ENCODE measurements at places on chromosomes 4 and X.

DNA sequence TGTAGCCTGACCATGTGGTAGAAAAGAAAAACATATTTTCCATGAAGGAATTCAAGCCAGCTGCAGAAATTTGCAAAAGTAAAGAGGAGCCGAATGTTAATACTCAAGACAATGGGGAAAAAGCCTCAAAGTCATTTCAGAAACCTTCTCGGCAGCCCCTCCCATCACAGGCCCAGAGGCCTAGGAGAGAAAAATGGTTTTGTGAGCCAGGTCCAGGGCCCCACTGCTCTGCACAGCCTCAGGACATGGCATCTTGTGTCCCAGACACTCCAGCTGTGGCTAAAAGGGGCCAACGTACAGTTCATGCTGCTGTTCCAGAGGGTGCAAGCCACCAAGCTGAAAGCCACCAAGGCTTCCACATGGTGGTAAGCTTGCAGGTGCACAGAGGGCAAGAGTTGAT is 50.9 kb upstream of the BBS12 start:
- no peak for DNase-seq

DNA sequence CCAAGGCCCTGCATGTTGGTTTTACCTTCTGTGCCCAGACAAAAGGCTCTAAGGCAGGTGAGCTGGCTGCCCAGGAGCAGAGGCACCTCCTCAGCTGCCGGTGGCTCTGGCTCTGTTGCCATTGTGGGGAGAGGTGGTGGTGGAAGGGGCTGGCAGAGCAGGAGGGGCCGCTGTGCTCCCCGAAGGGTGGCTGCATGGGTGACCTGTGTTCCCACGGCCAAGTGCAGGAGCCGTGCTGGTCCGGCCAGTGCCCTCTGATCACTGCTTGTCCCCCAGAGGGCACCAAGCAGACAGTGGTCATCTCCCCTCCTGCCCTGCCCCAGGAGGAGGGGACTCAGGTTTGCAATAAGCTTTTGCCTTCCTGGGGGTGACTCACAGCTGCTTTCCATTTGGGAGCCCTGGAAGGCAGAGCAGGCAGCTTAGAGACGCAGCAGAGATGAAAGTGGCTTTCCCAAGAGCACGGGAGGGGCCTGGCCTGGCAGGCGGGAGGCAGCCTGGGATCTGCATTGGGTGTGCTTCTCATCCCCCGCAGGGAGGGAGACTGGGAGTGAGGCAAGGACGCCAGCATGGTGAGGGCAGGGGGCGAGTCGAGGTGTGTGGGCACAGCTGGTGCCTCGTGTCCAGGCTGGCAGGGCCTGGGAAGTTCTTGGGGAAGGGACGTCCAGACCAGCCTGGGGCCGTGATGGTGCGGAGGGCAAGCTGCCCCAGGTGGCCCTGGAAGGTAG is 28.7 kb downstream of the DOK7 start:
- no peak for DNase-seq

DNA sequence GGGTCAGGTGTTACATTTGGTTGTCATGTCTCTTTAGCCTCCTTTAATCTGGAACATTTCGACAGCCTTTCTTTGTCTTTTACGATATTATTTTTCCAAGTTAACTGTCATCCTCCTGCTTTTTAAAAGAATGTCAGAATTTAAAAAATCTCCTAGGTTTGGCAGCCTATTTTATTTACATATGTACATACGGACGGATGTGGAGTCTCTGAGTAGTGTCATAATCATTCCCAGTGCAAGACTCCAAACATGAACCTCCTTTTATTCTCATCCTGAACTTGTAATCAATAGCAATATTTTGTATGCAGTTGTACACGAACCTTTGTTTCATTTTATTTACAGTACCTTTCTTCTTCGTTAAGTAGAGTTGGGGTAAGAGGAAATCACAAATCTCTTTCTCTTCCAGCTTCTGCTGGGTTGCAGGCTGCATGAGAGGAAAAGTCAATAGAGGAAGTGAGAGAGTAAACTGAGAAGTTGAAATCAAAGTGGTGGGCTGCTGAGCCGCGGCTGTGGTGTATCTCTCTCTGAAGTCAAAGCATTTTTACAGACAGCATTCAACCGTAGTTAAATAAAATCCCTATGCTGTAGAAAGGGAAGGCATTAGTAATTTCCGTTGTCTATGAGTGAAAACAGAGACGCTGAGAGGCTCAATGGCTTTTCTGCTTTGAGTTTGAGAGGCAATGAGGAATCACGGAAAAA is 53.9 kb upstream of the RPS6KA3 start:
- no peak for DNase-seq

GRCh38 chr4:170736710-170737109 is 647.0 kb upstream of the AADAT start:
- DNase-seq, result no peak

GRCh38 chr4:184825141-184825895 is 450 bp downstream of the ACSL1 start:
- no peak for DNase-seq

- no peak for DNase-seq
Measured at GRCh38 chr4:144399927-144400326, 246.0 kb upstream of the HHIP start.

DNA sequence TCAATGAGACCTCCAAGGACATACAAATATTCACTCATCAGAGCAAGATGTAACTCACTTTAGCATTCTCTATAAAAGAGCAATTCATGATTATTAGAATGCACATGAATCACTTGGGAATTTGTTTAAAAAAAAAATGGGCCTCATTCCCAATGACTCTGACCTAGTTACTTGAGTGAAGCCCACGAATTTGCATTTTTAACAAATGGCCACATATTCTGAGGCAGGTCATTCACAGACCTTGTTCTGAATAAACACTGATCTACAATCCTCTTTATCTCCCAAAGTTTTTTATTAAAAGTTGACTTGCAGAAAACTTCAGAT is 255.1 kb upstream of the VEGFC start:
- DNase-seq, result no peak

DNA sequence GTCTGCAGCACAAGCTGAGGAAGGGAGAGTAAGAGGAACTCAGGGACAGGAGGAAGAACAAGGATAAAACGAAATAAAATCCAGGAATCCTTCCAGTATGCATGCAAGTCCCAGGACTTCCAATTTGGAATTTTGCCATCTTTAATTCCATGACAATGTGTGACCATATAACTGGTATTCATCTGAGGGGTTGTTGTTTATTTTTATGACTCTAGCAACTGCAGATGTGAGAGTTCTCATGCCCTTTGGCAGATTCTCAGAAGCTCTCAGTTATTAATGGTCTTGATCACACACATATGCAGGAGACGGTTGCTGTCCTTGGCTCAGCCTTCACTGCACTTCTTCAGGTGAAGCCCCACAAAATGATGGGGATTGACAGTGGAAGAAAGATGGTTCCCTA is 148.2 kb downstream of the SMIM20 start:
- no peak for DNase-seq

DNA sequence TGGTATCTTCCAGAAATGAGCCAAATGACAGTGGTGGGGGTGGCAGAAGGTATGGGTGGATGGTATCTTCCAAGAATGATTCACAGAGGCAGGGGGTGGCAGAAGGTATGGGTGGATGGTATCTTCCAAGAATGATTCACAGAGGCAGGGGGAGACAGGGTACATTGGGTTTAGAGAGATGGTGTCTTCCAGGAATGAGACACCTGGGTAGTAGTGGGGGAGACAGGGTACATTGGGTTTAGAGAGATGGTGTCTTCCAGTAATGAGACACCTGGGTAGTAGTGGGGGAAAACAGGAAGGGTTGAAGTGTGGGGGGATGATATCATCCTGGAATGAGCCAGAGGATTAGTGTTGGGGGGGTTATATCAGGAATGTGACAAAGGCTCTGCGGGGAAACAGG is 62.0 kb downstream of the MAOA start:
- DNase-seq, result no peak

DNA sequence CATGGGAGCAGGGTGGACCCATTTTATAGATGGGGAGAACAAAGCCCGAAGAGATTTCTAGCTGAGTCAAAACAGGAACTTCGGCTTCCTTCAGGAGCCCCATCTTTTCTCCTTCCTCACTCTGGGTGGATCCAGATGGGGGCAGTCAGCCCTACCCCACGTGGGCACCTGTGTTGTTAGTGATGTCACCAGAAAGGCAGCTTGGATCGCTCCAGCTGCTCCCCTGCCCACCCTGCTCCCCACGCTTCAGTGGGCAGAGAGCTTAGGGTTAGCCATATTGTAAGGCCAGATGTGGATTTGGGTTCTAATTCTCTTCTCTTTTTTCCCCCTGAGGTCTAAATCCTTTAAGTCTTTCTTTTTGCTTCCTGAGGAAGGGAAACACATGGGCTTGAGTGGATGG is 132.3 kb upstream of the PJA1 start:
- DNase-seq, result no peak

DNA sequence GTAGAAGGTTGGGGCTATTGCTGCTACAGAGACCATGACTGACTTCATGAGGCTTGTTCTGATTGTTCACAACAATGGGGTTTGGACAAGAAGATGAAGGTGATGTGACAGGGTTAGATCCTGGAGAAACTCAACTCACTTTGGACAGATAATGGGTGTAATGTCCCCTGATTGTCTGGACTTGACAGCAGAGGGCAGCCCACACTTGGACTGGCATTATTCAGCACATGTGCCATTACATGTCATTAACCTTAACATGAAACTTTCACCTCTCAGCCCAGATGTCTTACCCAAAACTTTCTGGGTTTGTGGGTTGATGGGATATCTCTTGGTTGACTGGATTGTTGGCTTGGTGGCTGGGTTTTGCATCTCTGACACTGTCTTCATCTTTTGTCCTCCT is 101.5 kb downstream of the MXRA5 start:
- DNase-seq, result no peak

- no peak for DNase-seq
Measured at GRCh38 chrX:152537373-152537772, 86.3 kb upstream of the GABRA3 start.

- DNase-seq, result no peak
Measured at GRCh38 chrX:138765051-138765450, 53.5 kb upstream of the FGF13 start.

DNA sequence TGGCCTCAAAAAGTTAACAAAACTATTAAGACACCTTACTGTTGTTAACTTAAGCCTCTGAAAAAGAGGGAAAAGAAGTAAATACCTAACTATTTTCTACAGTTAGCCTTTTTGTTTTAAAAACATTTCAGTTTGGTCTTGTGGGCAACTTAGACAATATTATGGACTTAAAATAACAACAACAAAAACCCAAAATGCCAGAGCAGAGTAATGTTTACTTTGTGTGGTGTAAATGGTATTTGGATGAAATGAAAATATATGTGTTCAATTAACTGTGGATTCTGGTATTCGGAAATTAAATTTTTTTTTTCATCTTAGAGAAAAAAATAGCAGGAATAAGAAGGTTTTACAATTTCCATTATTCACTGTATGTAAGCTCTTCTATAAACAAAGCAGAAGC is 79.6 kb upstream of the NPNT start:
- DNase-seq, result no peak

GRCh38 chrX:9569876-9570301 is 105.0 kb downstream of the TBL1X start:
- DNase-seq, result no peak

DNA sequence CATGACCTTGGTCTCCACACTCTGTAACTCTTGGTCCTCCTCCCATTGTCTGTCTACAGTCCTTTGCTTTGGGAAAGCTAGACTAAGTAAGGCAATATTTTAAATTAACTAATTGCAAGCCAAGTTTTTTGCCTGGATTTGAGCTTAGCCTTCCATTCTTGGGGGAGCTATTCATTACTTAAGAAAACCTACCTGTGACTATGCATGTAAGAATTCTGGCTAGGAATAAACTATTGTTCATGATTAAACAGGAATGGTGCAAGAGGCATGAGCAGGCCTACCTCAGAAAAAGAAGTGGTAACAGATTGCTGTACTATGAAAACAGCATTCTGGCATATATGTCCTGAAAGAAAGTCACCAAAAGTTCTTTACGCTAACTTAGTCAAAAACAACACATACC is 309.4 kb downstream of the MAPK10 start:
- no peak for DNase-seq

- DNase-seq, result peak; percentile 16
Measured at GRCh38 chr4:17577665-17578481, 875 bp downstream of the LAP3 start.

- no peak for DNase-seq
Measured at GRCh38 chrX:148567229-148567628, 66.8 kb downstream of the AFF2 start.

DNA sequence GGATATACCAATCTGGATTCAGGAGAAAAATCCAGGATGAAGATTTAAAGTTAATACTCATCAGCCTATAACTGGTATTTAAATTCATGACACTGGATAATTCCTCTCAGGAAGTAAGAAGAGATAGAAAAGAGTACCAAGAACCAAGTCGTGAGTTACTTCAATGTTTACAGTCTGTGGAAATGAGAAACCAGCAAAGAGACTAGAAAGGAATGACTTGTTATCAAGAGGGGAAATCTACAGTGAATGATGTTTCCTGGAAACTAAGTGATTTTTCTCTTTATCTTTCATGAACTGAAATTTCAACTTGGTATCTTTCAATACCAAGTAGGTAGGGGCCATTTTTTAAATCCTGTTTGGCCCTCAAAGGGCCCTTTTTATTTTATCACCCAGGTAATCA is 217.9 kb upstream of the AFF2 start:
- DNase-seq, result no peak

- no peak for DNase-seq
Measured at GRCh38 chr4:48698029-48698971, 81.8 kb downstream of the FRYL start.

- no peak for DNase-seq
Measured at GRCh38 chr4:159455675-159456237, 352.9 kb downstream of the RAPGEF2 start.

DNA sequence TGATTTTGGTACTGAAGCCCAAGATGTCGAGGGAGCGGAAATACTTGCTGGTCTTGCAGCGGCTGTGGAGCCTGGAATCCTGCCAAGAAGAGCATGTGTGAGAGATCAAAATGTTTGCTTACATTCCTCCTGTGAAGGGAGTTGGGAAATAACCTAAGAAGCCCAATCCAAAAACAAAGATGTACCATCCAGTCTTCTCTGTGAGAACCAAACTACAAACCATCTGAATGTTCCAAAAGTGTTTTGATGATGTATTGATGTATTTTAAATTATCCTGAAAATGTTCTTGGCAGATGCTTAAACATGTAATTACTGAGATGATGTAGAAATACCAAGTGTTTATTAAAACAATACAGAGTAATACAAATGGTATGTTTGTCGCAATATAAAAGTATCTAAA is 10.1 kb upstream of the ADH1A start:
- no peak for DNase-seq

DNA sequence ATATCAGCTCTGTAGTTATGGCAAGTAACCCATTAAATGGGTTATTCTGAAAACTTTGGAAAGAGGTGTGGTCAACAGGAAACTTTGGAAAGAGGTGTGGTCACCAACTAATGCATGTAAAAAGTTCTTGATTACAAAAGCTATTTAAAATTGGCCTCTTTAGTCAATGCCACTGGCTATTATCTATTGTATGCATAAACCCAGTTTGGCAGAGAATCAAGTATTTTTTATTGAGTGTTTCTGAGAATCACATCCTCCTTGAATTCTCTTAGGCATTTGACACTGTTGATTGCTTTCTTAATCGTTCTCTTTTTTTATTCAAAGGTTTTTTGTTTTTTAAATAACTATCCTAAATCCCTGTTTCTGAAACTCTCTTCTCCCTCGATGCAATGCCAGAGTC is 7.5 kb downstream of the P2RY4 start:
- DNase-seq, result no peak

- DNase-seq, result no peak
Measured at GRCh38 chrX:93660575-93660974, 12.8 kb downstream of the NAP1L3 start.

- no peak for DNase-seq
Measured at GRCh38 chrX:50618788-50619558, 148.3 kb upstream of the DGKK start.

- DNase-seq, result no peak
Measured at GRCh38 chrX:55452833-55453124, 852 bp downstream of the MAGEH1 start.

- no peak for DNase-seq
Measured at GRCh38 chr4:165872461-165873297, at the start of gene TLL1. Gene TLL1 (plus strand): TSS chr4:165873237. CDS start chr4:165873905, 668 bp downstream.

Measured in stimulated activated CD8-positive, alpha-beta memory T cell treated with anti-CD3 and anti-CD28 coated beads, Interleukin-7, amount 100 ng/mL, for 24 hours (primary cell).